ENCODE measurements at places on chromosomes 7 and 10. TPM values are rescaled to one million over a fixed set of nuclear protein-coding genes. Genes with fewer than 3 reads are reported as not detected.

Gene TET1
- total RNA-seq: 5.7 TPM

GRCh38 chr7:47236480-47237129 is 345.3 kb downstream of the TNS3 start:
- no peak for DNase-seq

Gene CNTNAP2
- 0.24 TPM for total RNA-seq

- no peak for DNase-seq
Observed at GRCh38 chr7:100169147-100169850, 882 bp upstream of the GAL3ST4 start.

DNA sequence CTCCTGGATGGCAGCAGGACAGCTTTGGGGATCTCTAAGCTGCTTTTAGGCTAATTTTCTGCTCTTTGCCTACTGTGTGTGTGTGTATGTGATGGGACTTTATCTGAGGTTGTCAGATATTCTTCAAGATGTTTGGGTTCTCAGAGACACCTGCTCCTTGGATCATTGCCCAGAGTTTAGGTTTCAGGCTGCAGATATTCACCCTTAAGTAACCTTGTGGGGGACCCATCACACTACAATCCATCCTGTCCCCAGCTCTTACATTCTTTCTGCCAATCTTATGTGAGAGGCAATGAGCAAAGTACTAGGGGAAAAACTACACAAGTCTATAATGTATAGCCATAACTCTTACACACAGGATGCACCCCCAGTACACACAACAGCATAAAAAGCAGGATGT is 263.0 kb upstream of the ZWINT start:
- DNase-seq: no peak

DNA sequence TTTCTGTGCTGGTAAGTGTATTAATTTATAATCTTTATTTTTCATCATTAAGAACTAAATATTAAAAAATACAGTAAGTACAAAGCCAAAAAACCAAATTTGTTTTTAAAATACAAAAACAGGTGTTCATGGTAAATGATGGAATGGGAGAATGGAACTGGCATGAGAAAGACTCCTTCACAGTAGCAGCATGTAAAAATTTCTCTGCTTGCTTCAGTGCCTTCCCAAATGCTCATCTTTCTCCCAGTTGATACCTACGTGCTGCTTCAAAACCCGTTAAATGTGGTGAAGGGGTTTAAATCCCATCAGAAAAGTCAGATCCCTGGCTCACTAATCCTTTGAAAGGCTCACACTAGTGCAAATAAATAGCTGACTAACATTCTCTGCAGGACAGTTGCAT is 4.2 kb downstream of the RNF133 start:
- no peak for DNase-seq

DNA sequence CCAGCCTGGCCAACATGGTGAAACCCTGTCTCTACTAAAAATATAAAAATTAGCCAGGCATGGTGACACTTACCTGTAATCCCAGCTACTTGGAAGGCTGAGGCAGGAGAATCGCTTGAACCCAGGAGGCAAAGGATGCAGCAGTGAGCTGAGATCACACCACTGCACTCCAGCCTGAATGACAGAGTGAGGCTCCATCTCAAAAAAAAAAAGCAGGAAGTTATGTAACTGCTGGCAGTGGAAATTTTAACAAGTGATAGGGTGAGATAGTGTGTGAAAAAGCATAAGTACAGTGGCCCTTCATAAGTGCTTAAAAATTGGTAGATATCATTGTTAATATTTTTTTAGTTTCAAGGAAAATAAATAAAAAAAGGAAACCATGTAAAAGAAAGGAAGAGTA is 12.3 kb downstream of the AKR1C3 start:
- DNase-seq: no peak

Gene FOXP2
- 15.0 TPM for total RNA-seq

- no peak for DNase-seq
Observed at GRCh38 chr10:30231071-30231652, 117.9 kb downstream of the MTPAP start.

Gene UTF1
- total RNA-seq: 9.3 TPM
